ENCODE measurements at places on chromosomes 5 and 9.
A peak's percentile ranks its signal among the peaks of the same experiment; 100 is the strongest.

GRCh38 chr9:95463148-95464060, 53.4 kb downstream of the PTCH1 start:
- H3K27me3 ChIP-seq, result no peaks in the 10 kb centered on the region
- peak overlapping the region; percentile 30 for H3K4me3 ChIP-seq
- peak overlapping the region; percentile 73 for H3K27ac ChIP-seq
- H3K36me3 ChIP-seq, result peaks cover 73% of the 10 kb centered on the region
- peaks cover 51% of the 10 kb centered on the region for H3K4me1 ChIP-seq
- no peak for DNase-seq

- DNase-seq, result no peak
- H3K27me3 ChIP-seq, result no peaks in the 10 kb centered on the region
- peak overlapping the region; percentile 71 for H3K27ac ChIP-seq
- no peaks in the 10 kb centered on the region for H3K36me3 ChIP-seq
Measured at GRCh38 chr9:6153425-6153824, 62.2 kb upstream of the IL33 start.

- H3K4me3 ChIP-seq, result no peak overlapping the region
- no peaks in the 10 kb centered on the region for H3K4me1 ChIP-seq
- DNase-seq, result no peak
- H3K27ac ChIP-seq, result no peak overlapping the region
Measured at GRCh38 chr5:133321833-133322420, 270.1 kb downstream of the HSPA4 start.

DNA sequence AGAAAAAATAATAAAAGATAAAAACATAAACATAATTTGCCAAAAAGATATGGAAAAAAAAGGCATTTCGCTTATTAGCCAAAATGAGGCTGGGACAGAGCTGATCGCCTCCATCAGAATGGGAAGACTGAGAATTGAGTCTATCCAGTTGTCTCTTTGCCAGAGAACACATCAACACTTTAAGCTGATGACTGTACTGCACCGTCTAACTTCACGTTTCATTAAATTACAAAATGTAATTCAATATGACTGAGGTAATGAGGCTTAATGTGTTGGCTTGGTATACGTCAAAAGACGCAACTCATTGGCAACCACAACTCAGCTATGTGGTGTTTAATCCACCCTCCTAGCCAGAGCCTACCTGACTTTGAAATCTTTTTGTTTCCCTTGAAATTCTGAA, 462.7 kb upstream of the CD180 start:
- no peaks in the 10 kb centered on the region for H3K4me1 ChIP-seq
- no peak overlapping the region for H3K4me3 ChIP-seq
- no peak for DNase-seq
- H3K27ac ChIP-seq, result no peak overlapping the region
- no peaks in the 10 kb centered on the region for H3K36me3 ChIP-seq
- no peaks in the 10 kb centered on the region for H3K27me3 ChIP-seq

- peaks cover 34% of the 10 kb centered on the region for H3K36me3 ChIP-seq
- peaks cover 74% of the 10 kb centered on the region for H3K4me1 ChIP-seq
- no peaks in the 10 kb centered on the region for H3K27me3 ChIP-seq
- peak within 1 kb of the TSS; percentile 99 for H3K27ac ChIP-seq
Measured at GRCh38 chr5:179820483-179821297, at the start of gene SQSTM1. Gene SQSTM1, plus strand, starts transcription at chr5:179820905. Its CDS starts 32 bp downstream, at chr5:179820937.

All from stomach (tissue), 19 donors.